HAP-1 (cell line): ENCODE measurements at places on chromosomes 4 and X.
A peak's percentile ranks its signal among the peaks of the same experiment; 100 is the strongest.

DNA sequence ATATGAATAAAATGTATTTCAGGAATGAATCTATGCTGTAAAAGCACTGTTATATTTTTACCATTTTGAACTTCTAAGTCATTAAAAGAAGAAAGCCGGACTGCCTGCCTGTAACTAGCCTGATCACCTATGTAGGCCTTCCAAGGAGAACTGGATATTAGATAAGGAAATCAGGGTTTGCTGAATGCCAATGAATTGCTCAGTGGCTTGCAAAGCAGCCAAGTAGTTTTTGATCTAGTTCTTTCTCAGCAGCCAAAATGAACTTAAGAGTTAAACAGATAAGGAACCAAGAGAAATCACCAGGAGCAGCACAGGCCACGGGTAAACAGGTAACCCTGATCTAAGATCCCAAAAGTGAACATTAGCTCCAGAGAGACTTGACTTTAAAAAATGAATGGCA lies 3.3 kb downstream of the ANXA5 start:
- DNase-seq, result no peak

- no peak for DNase-seq
These were observed 18.6 kb downstream of the HELT start for GRCh38 chr4:185036842-185037241.

GRCh38 chrX:9557091-9557490 lies 92.2 kb downstream of the TBL1X start:
- no peak for DNase-seq

DNA sequence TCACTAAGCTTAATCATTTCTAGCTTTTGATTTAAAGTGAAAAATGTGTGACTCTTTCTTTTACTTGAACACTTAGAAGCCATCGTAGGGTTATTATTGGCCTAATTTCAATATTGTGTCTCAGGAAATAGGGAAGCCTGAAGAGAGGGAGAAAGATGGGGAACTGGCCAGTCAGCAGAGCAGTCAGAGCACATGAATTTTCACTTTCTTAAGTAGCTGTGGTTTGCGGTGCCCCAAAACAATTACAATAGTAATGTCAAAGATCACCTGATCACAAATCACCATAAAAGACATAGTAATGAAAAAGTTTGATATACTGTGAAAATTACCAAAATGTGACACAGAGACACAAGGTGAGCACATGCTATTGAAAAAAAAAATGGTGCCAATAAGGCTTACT lies 45.5 kb downstream of the CENPC start:
- no peak for DNase-seq

DNA sequence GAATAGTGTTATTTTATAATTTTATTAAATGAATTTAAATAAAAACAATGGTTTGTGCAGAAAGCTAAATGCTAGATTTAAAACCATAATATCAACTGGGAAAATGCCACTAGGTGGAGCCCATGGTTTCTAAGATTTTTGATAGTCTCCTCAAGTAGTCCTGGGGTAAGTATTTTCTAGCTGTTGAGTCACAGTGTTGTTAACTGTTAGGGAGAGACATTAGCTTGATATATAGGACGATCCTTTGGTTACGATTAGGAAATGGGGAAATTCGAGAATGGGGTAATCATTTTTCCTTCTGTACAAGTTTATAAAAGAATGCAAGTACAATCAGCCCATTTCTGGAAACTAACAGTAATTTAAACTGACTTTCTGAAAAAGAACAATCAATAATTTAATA lies 378.4 kb downstream of the ANKRD50 start:
- DNase-seq, result peak; percentile 61

GRCh38 chrX:136827026-136827425 lies 46.3 kb upstream of the ARHGEF6 start:
- DNase-seq, result no peak

DNA sequence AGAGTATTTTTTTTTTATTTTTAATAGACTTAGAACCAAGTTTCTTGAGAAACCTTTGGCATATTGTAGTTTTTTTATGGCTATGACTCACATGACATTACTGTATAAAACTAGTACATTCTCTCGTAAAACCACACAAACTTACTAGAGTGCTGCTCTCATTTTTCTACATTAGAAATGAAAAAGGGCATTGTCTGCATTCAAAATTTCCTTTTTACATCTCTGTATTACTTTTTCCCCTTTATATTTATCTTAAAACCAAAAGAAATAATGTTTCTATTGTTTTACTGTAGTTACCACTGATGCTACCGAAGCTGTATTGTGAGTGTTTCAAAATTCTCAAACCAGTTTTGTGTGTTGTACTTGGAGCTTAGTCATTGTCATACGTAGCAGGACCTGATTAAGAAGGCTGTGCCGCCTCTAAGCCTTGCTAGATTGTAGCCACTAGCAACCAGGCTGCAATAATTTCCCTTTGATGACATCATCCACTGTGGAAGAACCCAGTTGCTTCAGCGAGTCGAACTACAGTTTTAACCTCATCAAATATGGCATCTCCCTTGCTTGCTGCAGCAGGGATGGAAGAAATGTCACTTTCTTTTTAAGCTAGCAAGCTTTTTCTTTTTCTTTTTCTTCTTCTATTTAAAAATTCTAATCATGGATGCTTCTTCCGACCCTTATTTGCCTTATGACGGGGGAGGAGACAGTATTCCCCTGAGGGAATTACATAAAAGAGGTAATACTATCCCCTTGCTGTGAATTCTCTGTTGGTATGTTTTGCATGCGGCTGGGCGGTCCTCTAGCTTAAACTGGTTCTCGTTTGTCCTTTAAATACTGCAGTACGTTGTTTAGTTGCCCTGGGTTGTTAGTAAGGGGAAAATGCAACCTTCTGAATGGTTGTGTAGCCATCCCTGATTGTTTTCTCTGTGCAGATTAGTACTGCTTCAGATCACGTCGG lies 39.6 kb downstream of the CLCN3 start:
- DNase-seq, result peak; percentile 81

GRCh38 chrX:153551135-153551534 lies 33.7 kb downstream of the ATP2B3 start:
- no peak for DNase-seq

- DNase-seq, result no peak
These were observed 59.1 kb downstream of the SPATA18 start for GRCh38 chr4:52110171-52110570.

DNA sequence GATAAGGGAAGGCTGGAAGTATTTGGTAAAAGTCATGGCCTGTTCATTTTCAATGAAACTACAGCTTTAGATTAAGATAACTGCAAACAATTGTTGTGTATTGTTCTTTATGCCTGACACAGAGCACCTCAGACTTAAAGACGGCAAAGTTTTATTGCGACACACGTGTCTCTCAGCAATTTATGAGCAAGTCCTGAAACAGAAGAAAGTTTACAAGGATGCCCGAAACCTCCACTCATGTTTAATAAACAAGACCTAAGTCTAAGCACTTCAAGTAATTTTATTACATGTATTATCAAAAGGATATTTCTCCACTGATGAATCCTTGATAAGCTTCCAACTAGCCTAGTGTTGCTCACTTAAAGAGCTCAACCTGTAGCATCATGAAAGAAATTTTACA lies 51.0 kb downstream of the DHX15 start:
- no peak for DNase-seq
